ENCODE measurements at places on chromosomes 7 and 10.

DNA sequence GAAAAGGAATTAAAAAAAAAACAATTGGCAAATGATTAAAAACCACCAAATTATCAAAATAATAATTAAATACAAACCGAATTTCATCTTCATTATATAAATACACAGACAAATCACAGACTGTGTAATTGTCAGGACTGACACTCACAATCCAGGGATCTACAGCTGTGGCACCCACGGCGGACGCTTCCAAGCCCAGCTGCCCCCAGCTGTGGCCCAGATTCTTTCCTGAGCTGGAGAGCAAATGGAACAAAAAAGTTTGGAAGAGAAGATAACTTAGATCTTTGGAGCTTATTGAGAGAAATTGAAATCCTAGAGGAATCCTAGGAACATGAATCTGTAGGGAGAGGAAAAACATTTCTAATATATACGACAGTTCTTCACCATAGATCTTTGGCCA is 316.1 kb downstream of the OTUD1 start:
- DNase-seq, result no peak

DNA sequence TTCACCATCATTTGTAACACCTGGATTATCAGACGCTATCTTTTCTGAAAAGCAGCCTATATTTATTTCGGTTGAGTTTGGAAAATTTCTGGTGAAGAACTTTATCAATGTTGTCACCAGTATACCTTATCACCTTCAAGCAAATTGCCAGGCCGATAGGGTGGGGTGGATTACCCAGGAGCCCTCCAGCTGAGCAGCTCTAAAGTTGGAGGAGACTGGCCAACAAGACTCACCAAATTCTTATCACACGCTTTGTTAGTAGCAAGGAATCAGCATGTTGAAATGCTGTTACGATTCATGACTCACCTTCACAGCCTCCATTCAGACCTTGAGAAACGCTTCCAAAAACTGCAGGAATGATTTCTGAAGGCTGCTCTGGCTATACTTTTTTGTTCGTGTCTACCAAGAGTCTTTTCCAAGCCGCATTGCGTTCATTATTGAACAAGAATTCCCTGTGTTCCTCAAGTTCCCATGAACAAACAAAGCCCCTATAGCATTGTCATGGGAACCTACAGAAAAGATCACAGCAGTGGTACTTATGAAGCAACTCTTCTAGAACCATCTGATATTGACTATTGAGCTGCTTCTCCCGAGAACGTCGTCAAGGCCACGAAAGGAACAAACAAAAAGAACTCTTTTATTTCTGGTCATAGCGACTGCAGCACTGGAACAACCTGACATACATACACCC is 291.4 kb downstream of the SFMBT2 start:
- DNase-seq, result no peak

- DNase-seq, result no peak
Observed at GRCh38 chr7:44401692-44402091, 76.3 kb upstream of the CAMK2B start.

GRCh38 chr7:95318501-95319100 is 5.7 kb downstream of the PON1 start:
- DNase-seq, result no peak

GRCh38 chr7:5824297-5824610 is 42.8 kb upstream of the RNF216 start:
- DNase-seq, result no peak

DNA sequence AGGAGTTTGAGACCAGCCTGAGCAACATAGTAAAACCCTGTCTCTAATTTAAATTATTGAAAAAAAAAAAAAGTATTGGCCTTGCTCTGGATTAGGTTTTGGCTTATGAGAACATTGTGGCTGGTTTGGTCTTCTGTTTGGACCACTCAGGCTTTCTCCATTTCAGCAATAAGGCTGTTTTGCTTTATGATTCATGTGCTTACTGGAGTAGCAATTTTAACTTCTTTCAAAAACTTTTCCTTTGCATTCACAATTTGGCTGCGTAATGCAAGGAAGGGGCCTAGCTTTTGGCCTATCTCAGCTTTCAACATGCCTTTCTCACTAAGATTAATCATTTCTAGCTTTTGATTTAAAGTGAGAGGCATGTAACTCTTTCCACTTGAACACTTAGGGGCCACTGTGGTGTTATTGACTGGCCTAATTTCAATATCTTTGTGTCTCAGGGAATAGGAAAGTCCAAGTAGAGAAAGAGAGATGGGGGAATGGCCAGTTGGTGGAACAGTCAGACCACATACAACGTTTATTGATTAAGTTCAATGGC is 38.0 kb upstream of the SRPK2 start:
- no peak for DNase-seq

GRCh38 chr7:85222522-85222921 is 35.7 kb upstream of the SEMA3D start:
- no peak for DNase-seq

DNA sequence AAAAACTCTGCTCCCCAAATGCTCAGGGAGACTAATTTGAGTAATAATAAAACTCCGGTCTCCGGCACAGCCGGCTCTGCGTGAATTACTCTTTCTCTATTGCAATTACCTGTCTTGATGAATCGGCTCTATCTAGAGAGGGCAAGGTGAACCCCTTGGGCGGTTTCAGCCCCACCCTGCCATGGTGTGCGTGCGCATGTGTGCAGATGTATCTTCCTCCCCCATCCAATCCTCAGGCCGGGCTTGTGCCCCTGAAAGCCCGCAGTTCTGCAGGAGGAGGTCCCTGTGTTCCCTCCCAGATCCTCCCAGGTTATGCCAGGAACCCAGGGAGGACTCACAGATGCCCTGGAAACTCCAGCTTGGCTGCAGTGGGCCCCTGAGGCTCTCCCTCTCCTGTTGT is 48.3 kb upstream of the MYL10 start:
- no peak for DNase-seq

DNA sequence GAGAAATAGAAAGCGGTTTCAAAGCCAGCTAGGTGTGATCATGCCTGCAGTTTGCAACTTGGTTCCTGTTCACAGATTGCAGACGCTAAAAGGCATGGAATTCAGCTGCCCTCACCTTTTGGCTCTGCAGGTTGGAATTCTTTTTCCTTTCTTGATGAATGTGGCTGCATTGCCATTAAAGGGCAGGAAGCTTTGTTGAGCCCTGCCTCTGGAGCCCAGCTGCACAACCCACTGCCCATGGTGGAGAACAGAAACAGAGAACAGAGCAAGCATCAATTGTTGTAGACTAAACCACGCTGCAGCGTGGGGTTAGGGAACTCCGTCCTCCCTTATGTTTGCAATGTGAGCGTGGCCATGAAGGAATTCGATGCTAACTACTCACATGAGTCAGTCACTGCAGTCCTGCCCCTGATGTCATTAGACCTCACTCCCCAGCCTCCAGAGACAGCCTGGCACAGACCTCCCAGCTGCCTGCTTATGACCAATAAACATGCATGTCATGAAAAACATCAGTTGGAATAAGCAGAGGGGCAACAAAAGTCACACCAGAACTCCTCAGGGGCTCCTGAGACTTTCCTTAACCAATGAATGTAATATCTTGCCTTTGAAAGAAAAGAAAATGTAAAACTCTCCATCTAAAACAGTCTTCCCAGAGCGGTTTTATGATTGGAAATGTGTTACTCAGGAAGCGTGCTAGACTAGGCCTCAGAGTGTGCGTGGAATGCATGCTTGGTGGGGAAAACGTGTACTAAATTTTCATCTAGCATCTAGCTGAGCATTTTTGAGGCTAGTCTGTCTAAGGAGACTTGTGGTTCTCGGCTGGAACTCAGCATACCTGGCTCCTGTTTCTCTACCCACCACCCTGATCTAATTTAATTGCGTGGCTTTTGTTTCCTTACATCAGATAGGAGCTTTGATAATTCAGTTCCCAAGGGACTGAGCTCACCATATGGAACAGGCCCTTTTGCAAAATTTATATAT is 232.2 kb downstream of the KIAA1217 start:
- no peak for DNase-seq

GRCh38 chr10:102384053-102384452 is 11.5 kb upstream of the NFKB2 start:
- DNase-seq, result no peak

DNA sequence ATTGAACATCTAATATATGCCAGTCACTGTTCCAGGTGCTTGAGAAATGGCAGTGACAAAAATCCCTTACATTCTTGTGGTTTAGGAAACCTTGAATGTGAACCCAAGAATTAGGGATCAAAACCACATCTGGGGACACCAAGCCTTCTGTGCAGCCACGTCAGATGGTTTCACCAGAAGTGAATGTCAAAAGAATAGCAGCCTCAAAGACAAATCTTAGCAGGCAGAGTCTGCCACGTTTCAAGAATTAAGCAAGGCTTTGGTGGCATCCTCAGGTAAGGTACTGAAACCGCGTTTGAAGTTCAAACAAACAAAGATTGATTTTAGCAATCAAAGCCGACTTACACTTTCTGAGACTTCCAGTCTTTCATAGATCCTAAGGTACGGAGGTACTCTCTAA is 225.5 kb upstream of the GNAI1 start:
- no peak for DNase-seq

DNA sequence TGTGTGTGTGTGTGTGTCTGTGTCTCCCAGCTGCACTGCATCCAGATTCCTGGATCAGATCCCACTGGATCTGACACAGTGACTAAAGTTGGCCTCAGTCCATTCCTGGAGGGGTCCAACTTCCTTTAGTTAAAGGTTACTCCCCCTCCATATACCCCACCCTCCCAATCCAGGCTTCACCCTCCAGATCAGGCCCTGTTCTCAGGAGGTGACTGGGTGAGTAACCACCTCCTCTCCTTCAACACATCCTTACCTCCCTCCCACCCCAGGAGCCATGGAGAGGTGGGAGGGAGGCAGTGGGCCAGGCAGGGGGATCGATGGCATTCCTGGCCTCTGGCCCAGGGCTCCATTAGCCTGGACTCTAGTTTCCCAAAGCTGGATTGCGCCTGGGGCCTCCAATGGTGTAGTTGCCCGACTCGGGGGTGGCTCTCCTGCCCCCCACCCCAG is 11.3 kb downstream of the KCNIP2 start:
- DNase-seq, result no peak

DNA sequence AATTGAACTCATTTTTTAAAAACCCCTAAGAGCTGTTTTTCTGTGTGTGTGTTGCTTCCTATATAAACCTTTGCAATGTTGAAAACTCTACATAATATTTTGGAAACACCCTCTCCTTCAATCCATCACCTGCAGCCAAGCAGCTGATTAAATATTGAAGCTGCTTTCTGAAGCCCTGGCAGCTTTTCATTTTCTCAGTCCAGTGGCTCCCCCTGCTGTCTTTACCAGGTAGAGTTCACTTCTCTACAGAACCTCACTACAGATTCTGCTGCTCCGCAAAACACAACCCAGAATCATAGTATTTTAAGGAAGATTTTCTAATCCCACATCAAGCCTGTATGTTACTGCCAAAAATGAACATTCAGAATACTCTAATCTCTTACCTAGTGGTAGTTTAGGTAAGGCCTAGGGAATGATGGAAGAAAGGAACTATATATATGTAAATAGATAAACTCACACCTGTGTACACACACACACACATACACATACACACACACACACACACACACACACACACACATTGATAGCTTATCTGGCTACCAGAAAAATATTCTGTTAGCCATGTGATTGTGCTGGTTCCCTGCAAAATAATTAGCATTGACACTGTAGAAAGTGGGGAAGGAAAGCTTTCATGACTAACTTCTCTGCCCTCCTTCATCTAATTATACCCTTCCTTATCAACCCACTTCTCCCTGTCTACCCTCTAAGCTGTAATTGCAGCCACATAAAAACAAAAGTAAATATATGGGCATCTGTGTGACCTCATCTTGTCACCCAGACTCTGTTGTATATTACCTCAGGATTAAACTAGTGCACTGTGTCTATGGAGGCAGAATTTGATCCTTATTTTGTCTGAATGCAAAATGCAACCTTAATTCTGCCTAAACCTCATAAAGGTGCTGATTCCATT is 229.5 kb upstream of the FZD1 start:
- no peak for DNase-seq

DNA sequence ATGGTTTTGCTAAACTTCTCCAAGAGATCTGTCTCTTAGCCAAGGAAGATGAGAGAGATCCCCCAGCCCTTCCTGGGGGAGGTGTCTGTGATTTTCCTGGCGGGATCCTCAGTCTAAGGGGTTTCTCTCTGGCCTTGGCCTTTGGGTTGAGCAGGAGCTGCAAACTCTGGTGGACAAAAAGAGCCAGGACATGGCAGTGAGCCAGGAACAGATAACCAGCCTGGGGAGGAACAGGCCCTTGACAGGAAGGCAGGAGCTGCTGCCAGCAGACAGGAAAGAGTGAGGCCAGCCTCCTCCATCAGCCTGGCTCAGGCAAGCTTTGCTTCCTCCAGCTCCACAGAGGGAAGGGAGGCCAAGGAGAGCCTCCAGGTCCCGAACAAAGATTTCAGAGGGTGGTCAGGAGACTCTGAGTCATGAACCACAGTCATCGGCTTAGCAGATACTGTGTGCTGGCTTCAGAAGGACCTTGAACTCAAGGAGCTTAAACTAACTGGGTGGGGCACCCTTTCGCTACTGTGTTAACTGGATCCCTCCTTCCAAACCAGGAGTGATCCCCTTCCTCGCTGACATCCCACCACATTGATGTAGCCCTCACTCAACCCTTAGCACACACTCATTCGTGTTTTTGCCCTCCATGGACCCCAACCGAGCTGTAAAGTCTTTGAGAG is 34.7 kb downstream of the DDIT4 start:
- no peak for DNase-seq

GRCh38 chr10:132477398-132478340 is 59.9 kb upstream of the INPP5A start:
- no peak for DNase-seq

GRCh38 chr7:41907444-41907843 is 204.6 kb upstream of the INHBA start:
- DNase-seq, result no peak

GRCh38 chr7:134787720-134788119 is 8.3 kb downstream of the CALD1 start:
- DNase-seq, result no peak

GRCh38 chr7:65974876-65975275 is 7.1 kb downstream of the GUSB start:
- no peak for DNase-seq

DNA sequence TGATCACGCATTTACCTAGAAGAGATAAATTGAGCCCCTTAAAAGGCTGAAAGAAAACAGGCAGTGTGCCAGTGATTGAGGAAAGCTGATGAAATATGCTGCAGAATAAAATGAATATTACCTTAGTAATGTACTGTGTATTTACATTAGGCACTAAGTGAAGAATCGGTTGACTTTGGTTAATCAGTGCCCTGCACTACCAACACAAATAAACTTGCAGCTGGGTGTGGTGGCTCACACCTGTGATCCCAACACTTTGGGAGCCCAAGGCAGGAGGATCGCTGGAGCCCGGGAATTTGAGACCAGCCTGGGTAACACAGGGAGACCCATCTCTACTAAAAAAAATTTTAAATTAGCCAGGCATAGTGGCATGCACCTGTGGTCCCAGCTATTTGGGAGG is 148.3 kb upstream of the TCF7L2 start:
- DNase-seq, result no peak

GRCh38 chr7:54921116-54921515 is 97.7 kb upstream of the EGFR start:
- no peak for DNase-seq

DNA sequence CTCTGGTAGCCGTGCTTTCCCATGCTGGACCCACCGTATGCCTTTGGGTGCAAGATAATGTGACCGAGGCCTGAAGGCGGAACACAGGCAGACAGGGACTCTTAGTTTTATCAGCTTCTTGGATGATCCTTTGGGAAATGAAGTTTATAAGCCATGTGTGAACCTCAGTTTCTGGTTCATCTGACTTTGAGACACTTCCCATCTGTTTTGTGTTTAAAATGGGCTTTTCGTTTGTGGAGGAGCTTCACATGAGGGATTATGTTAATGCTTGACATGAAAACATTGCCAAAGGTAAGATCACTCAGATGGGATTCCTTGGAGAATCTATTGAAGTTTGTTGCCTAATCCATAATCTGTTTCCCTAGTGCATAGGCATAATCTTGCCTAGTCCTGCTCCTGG is 249.8 kb upstream of the LYZL1 start:
- DNase-seq, result no peak
